Cortex of kidney (tissue), 1 donor: ENCODE measurements at places on chromosomes 2 and 18.

DNA sequence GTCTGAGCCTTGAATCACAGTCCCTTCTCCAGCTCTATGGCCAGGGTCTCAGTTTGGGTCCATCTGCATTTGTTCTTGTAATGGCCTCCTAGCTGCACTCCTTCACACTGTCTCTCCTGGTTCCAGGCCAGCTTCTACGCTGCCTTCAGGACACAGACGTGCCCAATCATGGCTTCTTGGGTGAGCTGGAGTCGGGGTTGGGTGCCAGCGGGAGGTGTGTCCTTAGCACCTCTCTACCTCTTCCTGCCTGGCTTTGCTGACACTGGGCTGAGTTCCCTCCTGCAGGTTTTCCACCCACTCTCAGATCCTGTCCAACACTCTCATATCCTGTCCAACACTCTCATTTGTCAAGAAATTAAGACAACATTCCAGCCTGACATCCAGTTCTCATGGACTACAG lies 9.6 kb downstream of the TRPM8 start:
- DNase-seq, result no peak

GRCh38 chr2:85915606-85916303 lies 27.0 kb upstream of the ST3GAL5 start:
- DNase-seq, result no peak

DNA sequence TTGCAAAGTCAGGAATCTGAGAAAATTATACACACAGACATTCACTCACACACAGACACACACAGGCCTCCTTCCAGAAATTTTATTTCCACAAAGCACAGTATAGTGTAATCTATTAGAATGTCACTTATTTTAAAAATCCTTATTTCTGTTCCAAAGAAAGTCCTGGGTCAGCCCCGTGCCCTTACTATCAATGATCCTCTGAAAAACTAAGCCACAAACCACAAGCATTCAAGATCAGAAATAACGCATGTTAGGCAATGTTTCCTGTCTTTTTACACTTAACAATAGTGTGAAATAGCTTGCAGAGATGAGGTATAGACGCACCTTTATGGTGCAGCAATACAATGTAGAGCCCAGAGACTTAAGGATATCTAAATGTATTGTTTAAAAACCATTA lies 25.8 kb downstream of the TBC1D8 start:
- DNase-seq, result no peak

- DNase-seq, result no peak
Measured at GRCh38 chr2:239829326-239829725, 195.8 kb downstream of the NDUFA10 start.

DNA sequence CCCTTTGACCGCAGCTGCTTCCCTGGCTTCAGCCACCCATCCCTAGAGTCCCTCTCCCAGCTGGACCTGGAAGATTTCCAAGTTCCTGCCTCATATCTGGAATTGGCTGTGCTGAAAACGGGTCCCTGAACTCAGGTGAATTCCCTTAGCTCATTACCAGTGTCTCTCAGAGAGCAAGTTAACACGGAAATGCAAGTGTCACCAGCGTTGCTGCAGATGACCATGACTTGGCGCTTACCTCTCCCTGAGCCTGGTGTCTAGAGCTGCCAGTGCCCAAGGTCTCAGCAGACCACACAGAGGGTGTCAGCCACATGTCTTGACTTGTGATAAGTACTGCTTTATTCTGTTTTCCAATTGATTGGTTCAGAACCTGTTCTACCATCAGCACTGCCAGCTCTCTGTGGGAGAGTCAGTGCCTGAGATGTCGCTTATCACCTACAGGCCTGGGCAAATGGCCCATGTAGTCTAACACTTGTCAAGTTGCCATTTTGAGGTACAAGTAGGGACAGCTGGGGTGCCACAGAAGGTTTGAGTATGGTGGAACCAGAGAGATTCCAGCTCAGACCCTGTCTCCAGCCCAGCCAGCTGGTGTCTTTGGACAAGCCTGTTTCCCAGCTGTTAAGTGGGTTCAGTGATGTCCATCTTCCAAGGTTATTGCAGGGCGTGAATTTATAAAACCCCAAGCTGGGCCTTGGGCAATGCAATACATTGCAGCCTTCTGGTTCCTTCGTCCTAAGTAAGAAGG lies 48.7 kb downstream of the LYPD1 start:
- DNase-seq, result no peak

GRCh38 chr2:102357937-102358336 lies 2.3 kb downstream of the IL18R1 start:
- no peak for DNase-seq

DNA sequence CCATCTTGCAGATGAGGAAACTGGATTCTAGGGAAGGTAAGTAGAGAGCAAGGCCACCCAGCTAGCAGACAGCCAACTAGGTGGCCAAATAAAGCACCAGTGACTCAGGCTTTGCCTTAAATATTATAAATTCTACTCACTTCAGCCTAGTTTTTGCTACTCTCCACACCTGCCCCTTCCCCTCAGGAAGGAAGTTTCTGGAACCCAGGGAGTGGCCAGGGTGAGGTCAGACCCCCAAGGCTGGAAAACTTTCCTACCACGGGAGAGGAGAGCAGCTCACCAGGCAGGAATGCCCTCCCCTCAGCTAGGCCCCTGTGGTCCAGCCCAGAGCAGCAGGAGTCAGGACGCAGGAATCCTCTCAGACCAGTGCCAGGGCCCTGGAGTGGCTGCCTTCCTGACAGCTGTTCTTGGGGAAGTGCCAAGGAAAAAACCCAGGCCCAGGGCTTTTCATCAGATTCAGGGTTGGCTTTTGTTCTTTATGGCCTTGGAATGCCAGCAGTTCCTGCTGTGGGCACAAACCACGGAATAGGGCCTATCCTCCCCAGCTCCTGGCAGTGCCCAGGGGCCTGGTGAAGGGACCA lies 5.1 kb upstream of the PAX8 start:
- no peak for DNase-seq
